ENCODE measurements at places on chromosomes 16 and 17. TPM values are rescaled to one million over a fixed set of nuclear protein-coding genes. Genes with fewer than 3 reads are reported as not detected.
A peak's percentile ranks its signal among the peaks of the same experiment; 100 is the strongest.

- H3K27ac ChIP-seq = no peak overlapping the region
- no peaks in the 10 kb centered on the region for H3K4me1 ChIP-seq
- no peak overlapping the region for H3K4me3 ChIP-seq
Observed at GRCh38 chr17:57235124-57235523, 21.2 kb upstream of the MSI2 start.

GRCh38 chr17:49882434-49882833 is 34.6 kb upstream of the TAC4 start:
- H3K36me3 ChIP-seq = no peaks in the 10 kb centered on the region
- H3K4me1 ChIP-seq = peaks cover 11% of the 10 kb centered on the region

- no peak for DNase-seq
- peaks cover 59% of the 10 kb centered on the region for H3K4me1 ChIP-seq
- H3K36me3 ChIP-seq = peaks cover 30% of the 10 kb centered on the region
- no peak overlapping the region for H3K4me3 ChIP-seq
- no peaks in the 10 kb centered on the region for H3K27me3 ChIP-seq
Observed at GRCh38 chr17:80831491-80831890, 160.2 kb upstream of the CHMP6 start.

TP53TG3 gene
- not detected for polyA plus RNA-seq

DNA sequence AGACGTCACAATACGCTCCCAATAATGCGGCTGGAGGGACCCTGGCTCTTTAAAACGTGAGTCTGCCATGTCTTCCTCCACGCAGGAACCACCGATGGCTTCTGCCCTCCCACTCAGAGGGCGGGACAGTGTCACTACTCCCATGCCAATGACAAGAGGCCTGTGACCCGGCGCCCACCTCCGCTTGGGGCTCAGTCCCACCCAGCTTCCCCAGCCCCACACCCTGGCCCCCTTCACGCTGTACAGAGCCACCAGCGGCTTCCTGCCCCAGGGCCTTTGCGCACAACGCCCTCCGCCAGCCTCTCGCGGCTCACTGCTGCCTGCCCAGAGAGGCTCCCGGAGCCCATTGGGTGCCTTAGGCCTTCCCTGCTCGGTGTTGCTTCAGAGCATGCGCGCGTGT is 29.5 kb upstream of the ZNF469 start:
- H3K27ac ChIP-seq = no peak overlapping the region
- H3K4me3 ChIP-seq = no peak overlapping the region
- no peak for DNase-seq
- H3K36me3 ChIP-seq = no peaks in the 10 kb centered on the region
- H3K4me1 ChIP-seq = peaks cover 37% of the 10 kb centered on the region

DNA sequence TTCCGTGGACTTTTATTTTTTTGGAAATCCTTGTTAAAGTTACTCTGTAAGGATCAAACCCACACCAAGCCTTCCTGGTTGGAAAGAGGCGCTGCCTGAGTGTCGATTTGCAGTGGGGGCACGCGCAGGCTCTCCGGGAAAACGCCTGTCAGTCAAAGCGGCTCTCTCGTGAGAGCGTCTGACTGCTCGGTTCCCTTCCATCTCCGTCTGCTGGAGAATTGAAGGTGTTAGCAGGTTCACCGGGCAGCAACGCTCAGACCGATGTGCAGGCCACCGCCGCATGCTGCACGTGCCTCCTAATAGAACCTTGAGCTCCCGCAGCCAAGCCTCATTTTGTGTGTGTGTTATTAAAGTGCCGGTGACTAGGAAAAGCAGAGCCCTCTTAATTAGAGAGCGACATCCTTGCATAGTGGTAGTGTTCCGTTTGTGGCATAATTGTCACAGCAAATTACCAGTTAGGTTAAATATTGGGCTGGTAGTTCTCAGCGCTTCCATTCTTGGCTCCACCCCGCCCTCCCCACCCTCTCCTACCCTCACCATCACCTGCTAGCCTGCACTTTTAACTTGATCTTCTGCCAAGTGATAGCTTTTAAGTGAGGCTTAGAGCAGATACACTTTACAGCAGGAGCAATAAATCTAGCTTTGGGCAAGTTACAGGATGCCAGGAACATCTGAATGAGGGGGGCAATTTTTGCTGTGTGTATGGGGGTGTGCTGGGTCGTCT is 75.5 kb downstream of the RPA1 start:
- H3K4me3 ChIP-seq = no peak overlapping the region

- DNase-seq = peak; percentile 9
- H3K27me3 ChIP-seq = no peaks in the 10 kb centered on the region
Observed at GRCh38 chr16:79792664-79793351, 192.3 kb upstream of the MAF start.

TBC1D3K gene
- polyA plus RNA-seq = not detected

DNA sequence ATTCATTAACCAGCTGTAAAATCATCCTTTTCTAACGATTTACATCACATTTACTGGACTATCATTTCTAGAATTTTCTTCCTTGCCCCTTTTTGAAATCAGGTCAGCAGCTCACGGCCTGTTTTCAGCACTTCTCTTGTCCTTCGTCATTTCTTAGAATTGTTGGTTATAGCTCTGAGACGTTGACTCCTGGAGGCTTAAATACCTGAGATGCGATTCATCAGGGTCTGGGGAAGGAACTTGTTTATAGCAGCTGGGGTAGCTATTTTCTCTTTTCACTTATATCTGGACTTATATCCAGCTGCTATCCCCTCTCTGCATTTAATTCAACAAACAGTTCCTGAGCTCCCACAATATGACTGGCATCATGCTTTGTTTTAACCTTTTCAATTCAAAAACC is 338.7 kb upstream of the TNRC6C start:
- DNase-seq = no peak
- no peaks in the 10 kb centered on the region for H3K36me3 ChIP-seq
- no peaks in the 10 kb centered on the region for H3K27me3 ChIP-seq
- H3K4me3 ChIP-seq = no peak overlapping the region
- no peak overlapping the region for H3K27ac ChIP-seq

DNA sequence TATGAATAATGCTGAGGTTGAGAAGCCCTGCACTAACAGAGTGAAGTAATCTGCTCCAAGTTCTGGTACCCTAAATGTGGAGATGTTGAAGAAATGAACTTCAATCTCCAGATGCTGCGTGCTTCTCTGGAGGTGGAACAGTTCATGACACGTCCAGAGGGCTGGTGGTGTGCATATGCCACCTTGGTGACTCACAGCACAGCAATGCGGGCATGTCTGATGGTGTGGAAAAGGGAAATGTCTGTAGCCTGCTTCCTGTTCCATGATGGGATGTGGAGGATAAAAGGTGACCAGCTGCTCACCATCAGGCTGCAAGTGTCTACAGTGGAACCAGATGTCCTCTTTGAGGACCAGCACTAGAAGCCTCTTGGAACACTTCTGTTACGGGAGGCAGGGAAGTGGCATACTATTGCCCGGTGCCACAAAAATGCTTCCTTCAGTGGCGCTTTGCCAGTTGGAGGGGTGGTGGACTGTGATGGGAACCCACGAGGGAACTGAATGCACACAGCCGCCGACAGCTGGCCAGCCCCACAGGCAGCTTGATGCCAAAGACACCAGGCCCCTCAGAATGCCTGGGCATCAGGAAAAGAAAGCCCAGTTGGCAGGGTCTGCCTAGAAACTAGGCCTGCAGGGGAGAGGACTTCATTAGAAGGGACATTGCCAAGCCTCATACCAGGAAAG is 19.9 kb downstream of the SNX11 start:
- H3K4me3 ChIP-seq = no peak overlapping the region
- no peaks in the 10 kb centered on the region for H3K27me3 ChIP-seq
- DNase-seq = no peak

GRCh38 chr16:72939247-72939646 is 108.7 kb downstream of the ZFHX3 start:
- no peak overlapping the region for H3K4me3 ChIP-seq
- peaks cover 27% of the 10 kb centered on the region for H3K4me1 ChIP-seq
- H3K36me3 ChIP-seq = no peaks in the 10 kb centered on the region
- no peak for DNase-seq

RFNG gene
- polyA plus RNA-seq = 61.8 TPM

IL34 gene
- polyA plus RNA-seq = 5.5 TPM

DNA sequence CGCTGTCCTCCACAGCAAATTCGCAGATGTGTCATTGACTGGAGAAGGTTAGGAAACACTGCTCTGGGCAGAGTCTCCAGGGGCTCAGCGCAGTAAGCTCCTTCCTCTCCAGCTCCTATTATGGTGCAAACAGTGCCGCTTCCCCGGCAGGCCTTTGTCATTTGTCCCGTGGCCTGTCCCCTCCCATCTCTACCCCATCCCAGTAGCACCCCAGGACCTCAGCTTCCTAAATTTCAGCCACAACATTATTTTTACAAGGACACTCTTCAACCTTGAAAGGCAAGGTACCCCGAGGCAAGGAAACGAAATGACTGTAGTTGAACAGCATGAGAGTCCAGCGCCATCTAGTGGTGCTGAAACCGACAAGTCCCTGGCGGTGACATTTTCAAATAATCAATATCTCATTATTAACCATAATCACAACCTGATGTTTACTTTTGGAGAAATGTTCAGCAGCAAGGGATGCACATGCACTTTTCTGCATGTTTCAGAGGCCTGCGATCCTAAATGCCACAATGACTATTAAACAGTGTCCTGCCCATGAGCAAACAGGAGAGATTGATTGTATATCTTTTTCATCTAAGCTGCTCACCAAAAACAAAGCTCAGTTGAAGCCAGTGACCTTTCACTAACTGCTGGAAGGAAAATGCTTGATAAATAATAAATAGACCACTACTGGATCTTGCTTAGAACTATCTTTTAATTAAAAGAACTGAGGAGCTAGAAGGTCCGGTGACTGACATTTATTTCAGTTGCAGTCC is 16.5 kb downstream of the MRPS23 start:
- no peak for DNase-seq
- H3K27ac ChIP-seq = peak overlapping the region; percentile 71
- H3K36me3 ChIP-seq = peaks cover 10% of the 10 kb centered on the region
- peaks cover 6% of the 10 kb centered on the region for H3K27me3 ChIP-seq
- H3K4me1 ChIP-seq = peaks cover 26% of the 10 kb centered on the region

DNA sequence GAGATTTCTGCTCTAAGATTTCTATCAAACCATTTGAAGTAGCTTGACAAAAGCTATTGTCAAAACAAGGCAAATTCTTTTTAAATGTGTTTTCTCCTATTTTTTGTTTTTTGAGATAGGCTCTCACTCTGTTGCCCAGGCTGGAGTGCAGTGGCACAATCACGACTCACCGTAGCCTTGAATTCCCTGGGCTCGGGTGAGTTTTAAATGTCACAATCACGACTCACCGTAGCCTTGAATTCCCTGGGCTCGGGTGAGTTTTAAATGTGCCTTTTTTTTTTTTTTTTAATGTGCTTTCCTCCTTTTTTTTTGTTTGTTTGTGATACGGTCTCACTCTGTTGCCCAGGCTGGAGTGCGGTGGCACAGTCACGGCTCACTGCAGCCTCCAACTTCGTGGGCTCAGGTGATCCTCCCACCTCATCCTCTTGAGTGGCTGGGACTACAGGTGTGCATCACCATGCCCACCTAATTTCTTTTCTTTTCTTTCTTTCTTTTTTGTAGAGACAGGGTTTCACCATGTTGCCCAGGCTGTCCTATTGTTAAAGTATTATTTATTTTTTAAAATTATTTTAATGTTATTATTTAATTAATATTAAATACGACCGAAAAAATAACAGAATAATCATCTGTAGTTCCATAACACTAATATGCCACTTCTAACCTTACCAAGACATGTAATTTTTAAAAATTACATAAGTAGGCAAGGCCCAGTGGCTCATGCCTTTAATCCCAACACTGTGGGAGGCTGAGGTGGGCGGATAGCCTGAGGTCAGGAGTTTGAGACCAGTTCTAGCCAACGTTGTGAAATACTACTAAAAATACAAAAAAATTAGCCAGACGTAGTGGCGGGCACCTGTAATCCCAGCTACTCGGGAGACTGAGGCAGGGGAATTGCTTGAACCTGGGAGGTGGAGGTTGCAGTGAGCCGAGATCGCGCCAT is 69.7 kb upstream of the FA2H start:
- no peak overlapping the region for H3K27ac ChIP-seq
- no peak overlapping the region for H3K4me3 ChIP-seq
- DNase-seq = no peak
- H3K36me3 ChIP-seq = no peaks in the 10 kb centered on the region

DNA sequence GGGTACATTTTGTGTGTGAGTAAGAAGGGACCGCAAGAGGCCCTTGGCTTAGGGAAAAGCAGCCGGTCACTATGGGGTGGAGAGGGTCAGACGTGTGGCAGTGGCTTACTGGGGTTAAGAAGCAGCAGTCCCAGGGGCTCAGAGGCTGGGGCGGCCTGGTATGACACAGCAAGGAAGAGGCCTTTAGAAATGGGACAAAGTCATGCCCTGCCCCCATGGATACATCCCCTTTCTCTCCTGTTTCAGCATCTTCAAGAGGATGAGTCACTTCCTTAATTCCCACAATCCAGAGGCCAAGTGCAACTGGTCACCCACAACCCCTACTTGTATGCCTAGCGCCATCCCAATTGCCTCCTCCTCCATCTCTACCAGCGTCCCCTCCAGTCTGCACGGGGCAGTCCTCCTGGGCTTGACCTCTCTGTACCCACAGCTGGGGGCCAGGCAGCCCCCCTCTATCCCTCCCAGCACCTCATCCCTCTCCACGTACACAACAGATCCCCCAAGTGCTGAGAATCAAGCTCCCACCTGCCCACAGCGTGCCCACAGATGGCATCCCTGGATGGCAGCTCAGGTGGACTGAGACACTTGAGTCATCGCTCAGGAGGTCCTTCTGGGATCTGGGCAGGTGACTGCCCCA is 6.9 kb upstream of the EFTUD2 start:
- peaks cover 47% of the 10 kb centered on the region for H3K36me3 ChIP-seq
- peaks cover 3% of the 10 kb centered on the region for H3K27me3 ChIP-seq
- H3K4me3 ChIP-seq = no peak overlapping the region
- H3K27ac ChIP-seq = peak overlapping the region; percentile 22
- H3K4me1 ChIP-seq = peaks cover 56% of the 10 kb centered on the region

MPV17L gene
- polyA plus RNA-seq = 17.2 TPM

PDILT gene
- not detected for polyA plus RNA-seq

- no peak overlapping the region for H3K4me3 ChIP-seq
- no peak for DNase-seq
- no peaks in the 10 kb centered on the region for H3K4me1 ChIP-seq
- H3K36me3 ChIP-seq = no peaks in the 10 kb centered on the region
- H3K27ac ChIP-seq = no peak overlapping the region
- H3K27me3 ChIP-seq = no peaks in the 10 kb centered on the region
Observed at GRCh38 chr17:74521701-74522201, 9.5 kb downstream of the CD300LB start.

GRCh38 chr16:51638339-51639135 is 487.5 kb upstream of the SALL1 start:
- no peak for DNase-seq
- H3K36me3 ChIP-seq = no peaks in the 10 kb centered on the region
- H3K4me3 ChIP-seq = no peak overlapping the region
- peaks cover 6% of the 10 kb centered on the region for H3K4me1 ChIP-seq
- H3K27me3 ChIP-seq = no peaks in the 10 kb centered on the region
- H3K27ac ChIP-seq = no peak overlapping the region
